H9 (cell line): ENCODE measurements at places on chromosomes 3 and 15.

GRCh38 chr15:80536716-80537115 lies 132.5 kb downstream of the ARNT2 start:
- no peak for DNase-seq

DNA sequence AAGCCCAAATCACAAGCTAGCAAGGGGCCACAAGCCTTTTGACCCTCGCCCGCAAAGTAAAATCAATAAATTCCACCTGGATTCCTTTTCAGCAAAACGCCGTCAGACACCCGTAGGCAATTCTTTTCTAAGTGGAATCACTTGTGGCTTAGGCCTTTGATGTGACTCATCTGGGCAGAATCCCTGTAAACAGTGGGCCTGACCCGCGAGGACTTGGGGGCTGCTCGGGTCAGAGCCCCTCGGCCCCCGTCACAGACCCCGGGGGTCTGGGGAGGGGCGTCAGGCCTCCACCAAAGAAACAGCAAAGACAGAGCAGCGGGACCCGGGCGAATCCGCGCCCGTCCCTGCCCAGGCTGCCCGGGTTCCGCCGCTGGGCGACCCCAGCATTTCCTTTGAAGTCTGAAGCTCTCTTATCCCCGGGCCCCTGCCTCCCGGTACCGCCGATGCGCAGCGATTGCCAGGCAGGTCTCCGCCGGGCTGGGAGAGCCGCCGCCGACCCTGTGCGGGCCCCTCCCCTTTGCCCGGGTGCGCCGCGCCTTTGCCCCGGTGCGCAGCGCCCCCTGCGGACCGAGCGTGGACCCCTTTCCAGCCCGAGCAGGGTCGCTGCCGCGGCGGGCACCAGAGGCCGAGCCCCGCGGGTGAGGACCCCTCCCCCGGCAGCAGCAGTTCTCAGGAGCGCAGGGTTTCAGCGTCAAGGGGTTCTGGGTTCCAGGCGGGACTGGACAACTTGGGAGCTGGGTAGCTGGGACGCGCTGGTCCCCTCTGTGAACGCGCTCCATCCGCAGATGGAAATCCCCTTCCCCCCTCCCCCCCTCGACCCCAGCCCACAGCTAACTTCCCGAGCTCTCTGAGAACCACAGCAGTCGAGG lies 178.3 kb downstream of the UACA start:
- DNase-seq = peak; percentile 83

DNA sequence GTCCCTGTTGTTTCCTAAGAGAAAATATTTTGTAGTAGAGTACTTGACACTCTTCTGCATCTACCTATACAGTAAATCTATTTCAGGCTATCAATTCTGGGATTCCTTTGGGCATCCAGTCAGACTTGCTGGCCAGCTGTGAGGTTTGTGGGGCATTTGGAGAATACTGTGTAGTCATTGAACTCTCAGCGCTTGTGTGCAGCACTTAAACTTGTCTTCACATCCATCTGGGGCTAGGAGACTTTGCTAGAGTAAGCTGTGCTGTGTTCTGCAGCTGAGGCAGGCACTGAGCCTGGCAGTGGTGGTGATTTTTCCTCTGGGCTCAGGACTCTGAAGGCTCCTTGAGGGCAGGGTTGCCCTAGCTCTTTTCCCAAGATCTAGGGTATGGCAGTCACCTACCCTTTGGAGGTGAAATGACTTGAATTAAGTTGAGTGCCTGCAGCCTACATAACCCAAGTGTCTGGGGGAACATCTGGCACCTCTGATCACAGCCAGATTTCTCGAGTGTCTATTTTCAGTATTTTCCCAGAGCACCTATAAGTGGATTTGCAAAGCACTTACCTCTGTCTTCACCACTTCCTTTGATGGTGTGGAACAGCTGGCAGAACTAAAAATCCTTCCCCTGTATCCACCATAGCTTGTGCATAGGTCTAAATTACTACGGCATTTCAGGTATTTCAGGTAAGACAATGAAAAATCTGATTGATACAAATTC lies 19.3 kb downstream of the CLSTN2 start:
- DNase-seq = no peak

DNA sequence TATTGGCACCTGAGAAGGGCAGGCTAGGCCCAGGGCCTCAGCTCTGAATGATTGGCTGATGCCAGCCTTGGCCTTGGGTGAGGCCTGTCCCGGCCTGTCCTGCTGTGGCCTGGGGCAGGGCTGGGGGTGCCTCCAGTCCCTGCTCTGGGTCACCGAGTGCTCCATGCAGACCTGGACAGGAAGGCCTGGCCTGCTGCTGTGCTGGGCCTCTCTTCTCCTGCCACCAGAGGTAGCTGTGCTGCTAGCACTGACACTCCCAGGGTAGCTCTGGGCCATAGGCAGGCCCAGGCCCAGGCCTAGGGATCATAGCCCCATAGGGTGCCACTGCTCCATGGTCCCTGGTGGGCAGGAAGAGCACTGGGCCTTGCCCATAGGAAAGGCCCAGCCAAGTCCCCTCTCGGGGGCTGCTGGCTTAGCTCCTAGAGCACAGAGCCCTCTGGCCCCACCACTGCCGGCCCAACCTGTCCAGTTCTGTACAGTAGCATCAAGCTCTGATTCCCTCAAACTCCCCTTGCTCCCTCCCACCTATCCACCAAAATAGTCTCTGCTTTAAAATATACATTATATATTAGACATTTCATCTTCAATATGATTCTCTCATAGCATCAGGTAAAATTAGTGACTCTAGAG lies 18.2 kb downstream of the ABTB1 start:
- DNase-seq = peak; percentile 89

DNA sequence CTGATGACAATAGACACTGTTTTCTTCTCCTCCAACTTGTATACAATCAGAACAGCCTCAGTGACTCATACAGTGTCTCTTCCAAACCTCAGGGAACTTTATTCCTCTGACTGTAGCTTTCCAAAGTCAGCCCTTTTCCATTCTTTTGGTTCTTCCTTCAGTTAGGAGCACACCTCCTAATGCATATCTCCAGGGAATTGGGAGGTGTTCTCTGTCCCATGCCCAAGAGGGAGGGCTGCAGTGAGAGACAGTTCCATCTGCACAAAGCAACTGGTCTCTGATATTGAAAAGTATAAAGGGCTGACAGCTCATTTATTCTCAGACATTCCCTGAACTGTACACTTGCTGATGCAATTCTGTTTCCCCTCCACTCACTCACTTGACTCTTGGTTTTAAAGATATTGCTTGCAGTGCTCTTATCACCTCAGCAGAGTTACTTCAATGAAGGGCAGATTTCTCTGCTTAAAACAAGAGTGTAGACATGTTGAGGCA lies 337.8 kb upstream of the TBC1D5 start:
- no peak for DNase-seq

- no peak for DNase-seq
Observed at GRCh38 chr3:119239206-119239820, 1.4 kb downstream of the B4GALT4 start.

GRCh38 chr15:60913900-60914299 lies 315.2 kb downstream of the RORA start:
- DNase-seq = no peak

GRCh38 chr3:67529915-67530314 lies 124.5 kb downstream of the SUCLG2 start:
- no peak for DNase-seq

DNA sequence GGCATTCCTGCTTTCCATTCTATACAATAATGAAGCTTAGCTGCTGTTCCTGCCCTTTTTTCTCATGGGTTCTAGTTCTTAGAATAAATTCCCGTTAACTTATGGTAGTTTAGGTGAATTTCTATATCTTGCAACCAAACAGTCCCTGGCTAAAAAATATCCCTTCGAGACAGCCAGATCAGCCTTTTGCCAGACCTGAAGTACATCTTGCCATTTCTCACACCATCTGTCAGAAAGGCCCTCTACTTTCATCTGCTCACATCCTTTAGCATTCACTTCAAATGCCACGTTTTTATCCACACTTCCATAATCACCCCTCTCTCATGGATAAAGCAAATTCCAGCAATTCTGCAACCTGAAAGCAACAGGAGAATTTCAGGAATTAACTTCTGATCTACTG lies 145.4 kb downstream of the GAP43 start:
- no peak for DNase-seq

GRCh38 chr3:117920253-117920898 lies 1114.3 kb downstream of the IGSF11 start:
- no peak for DNase-seq

DNA sequence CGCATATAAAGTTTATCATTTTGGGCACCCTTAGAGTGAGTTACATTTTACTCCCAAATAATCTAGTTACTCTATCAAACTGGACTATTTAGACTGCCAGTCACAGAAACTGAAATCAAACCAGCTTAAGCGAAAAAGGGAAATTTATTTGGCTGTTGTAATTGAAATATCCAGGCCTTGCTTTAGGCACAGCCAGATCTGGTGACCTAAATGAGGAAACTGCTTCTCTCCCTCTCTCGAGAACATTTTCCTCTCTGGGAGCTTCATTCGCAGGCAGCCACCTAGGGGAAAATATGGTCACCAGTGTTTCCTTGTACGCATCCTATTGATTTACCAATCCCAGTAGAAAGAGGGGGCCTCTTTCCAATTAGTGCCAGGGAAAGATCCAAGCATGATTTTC lies 175.3 kb upstream of the MITF start:
- no peak for DNase-seq

GRCh38 chr15:67100801-67101581 lies 35.6 kb downstream of the SMAD3 start:
- no peak for DNase-seq

- DNase-seq = no peak
Observed at GRCh38 chr3:38837358-38837757, 21.3 kb upstream of the SCN10A start.

- no peak for DNase-seq
Observed at GRCh38 chr3:4508048-4508981, 15.2 kb downstream of the ITPR1 start.

DNA sequence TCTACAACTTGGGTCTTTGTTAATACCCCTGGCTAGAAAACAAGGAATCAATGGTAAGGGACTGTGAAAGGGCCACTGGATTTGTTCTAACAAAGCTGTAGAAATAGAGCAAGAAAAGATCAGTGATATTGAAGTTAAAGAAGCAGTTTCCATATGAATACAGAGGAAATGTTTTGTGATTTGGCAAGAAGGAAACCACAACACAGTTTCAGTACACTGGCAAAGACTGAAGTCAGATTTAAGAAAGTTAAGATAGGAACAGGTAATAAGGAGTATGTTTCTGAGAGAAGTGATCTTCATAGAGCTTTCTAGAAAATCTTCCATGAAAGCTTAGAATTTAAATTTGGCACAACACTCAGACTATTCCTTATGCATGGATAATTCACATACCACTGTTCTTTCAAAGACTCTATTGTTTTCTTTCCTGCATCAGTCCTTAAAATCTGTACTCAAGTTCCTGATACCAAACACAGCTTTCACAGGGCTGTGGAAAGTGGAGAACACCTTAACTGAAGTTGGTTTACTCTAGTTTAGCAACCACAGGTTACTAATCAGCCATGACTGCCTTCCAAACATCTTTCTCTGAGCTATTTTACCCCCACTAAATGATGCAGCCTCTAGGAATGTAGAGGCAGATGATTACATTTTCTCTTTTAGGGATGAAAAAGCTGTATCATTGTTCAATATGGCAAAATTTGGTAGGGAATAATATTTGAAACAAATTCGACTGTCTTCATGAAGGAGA lies 32.4 kb upstream of the ALCAM start:
- DNase-seq = no peak

- DNase-seq = no peak
Observed at GRCh38 chr3:32109256-32109655, 2.8 kb downstream of the GPD1L start.

DNA sequence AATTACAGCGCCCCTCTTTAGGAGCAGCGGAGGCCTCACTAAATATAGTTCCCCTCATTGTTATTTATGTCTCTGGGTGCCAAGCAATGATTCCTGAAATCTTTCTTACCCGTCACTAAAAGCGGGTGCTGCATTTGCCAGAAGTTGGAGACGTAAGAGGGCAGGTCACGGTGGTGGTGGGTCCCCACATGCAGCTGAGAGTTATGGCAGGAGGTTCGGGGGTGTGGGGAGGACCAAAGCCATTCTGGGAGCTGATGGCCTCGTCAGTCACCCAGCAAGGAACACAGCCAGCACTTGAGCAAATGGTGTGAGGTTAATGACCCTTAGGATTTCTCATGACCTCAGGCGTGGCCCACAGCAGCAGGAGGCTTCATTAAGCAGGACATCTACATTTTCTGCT lies 129.2 kb downstream of the RAB11A start:
- no peak for DNase-seq

- DNase-seq = no peak
Observed at GRCh38 chr3:126380011-126380768, 14.5 kb upstream of the CFAP100 start.

DNA sequence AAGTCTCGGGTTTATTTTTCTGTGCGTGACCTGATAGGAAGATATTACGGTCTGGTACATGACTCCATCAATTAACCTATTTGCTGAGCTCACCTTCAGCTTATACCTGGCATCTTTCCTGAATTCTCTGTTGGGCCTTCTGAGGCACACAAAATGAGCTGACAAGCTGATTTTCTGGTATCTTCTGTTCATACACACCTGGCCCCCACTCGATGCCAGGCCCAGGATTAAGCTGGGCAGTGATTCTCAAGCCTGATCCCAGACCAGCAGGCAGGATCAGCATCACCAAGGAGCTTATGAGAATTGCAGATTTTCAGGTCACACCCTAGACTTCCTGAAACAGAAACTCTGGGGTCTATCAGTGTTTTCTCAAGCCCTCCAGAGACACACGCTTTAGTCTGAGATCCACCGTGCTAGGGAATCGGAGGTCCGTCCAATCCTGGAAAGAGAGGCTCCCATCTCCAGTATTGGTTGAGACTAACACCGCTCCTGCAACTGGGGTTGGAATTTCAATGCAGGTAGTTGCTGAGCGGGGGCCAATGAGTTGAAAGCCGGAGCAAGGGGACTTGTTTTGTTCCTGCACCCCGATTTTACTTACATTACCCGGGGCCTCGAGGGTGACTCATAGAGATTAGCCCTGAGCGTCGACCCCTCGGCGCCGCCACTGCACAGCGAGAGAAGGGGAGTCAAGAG lies 636 bp upstream of the EIF1B start:
- no peak for DNase-seq

DNA sequence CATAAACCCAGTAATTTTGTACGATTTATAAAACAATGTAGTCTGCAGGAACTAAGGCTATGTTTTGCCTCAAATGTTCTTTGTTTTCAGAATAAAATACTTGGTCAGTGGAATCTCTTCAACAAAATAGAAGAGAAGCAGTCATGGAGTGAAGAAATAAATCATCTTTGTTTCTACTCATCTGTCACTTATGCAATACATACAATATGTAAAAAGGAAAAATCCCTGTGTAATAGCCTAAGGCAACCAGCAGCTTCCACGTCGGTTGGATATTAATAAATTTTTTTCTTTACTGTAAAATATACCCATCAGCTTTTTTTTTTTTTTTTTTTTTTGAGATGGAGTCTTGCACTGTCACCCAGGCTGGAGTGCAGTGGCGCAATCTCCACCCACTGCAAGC lies 5.2 kb upstream of the WDR5B start:
- DNase-seq = no peak

GRCh38 chr15:89656116-89656815 lies 999 bp upstream of the KIF7 start:
- no peak for DNase-seq
